ENCODE measurements at places on chromosomes 1 and 21.

DNA sequence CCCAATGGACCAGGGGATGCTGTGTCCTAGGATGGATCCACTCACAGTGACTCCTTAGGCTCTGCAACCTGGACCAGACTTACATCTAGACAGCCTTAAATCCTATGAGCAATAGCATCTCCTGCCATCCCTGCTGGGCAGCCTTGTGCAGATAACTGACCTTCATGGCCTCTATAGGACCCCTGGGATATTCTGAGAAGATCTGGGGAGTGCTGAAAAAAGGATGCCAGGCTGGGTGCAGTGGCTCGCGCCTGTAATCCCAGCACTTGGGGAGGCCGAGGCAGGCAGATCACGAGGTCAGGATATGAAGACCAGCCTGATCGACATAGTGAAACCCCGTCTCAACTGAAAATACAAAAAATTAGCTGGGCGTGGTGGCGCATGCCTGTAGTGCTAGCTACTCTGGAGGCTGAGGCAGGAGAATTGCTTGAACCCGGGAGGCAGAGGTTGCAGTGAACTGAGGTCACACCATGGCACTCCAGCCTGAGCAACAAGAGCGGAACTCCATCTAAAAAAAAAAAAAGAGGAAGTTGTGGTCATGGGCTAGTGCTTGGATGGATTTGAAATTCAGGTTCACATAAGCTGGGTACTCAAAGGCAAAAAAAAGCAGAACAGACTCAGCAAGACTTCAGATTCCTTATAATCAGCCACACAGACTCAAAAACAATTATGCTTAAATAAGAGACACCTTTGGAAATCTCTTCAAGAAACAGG is 10.9 kb upstream of the SH2D1B start:
- DNase-seq, result no peak

- no peak for DNase-seq
Observed at GRCh38 chr1:41898191-41898713, 20.5 kb downstream of the HIVEP3 start.

DNA sequence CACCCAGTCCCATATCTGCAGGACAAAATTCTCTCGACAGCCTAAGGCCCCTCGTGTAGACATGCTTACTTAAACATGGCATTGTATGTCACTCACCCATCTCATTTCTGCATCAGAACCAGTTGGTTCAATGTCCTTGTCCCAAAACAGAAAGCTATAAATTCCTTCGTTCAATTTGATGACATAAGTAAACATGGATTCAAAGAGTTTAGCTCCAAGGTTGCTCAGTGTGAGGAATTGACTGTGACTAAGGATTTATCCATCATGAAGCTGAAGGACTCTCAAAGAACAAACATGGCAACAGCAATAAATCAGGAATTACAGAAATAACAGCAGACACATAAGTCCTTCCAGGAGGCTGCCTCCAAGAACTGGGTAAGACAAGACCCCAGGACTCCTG is 237.2 kb downstream of the TOMM20 start:
- DNase-seq, result no peak

- DNase-seq, result no peak
Observed at GRCh38 chr1:190274721-190275120, 202.9 kb downstream of the BRINP3 start.

DNA sequence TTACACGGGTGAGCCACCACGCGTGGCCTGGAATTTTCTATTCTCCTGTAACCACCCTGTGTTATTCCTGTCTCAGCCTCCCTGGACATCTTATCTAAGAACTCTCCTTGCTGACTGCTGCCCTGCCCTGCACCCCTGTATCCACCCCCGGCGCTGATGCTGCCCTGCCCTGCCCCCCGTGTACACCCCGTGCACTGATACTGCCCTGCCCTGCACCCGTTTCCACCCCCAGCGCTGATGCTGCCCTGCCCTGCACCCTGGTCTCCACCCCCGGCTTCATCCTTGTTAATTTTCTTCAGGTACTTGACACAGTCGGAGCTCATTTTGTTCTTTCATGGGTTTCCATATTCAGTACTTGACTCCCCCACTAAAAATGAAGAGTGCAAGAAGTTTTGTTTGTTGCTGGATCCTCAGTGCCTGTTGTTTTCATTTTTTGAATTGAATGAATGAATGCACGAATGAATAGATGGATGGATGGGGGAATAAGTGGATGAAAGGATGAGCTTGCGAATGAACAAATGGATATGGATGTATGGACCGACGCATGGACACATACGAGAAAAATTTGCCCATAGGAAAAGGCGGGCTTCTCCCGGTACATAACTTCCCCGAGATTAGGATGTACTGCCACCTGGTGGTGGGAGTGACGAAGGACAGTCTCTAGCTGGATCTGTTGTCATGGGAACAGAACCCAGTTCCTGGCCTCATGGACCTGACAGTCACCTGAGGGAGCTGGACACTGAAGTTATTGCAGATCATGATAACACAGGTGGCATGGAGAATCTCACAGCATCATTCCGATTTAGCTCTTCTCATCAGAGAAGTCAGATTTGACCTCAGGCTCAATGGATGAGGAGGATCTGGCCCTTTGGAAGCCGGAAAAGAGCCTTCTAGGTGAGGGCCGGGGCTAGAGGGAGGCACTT is 14.9 kb downstream of the AADACL4 start:
- DNase-seq, result peak; percentile 77

DNA sequence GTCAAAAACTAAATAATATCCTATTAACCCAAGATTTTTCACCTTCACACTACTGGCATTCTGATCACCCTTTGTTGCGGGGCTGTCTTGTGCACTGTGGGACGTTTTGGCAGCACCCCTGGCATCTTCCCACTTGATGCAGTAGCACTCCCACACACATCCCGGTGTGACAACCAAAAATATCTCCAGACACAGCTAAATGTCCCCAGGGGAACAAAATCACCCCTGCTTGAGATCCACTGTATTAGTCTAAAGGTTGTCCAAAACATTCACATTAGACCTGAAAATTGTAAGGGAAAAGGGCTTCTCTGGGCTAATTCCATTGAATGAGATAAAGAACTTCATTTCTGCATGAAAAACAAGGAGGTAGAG is 37.8 kb downstream of the PLEKHO1 start:
- no peak for DNase-seq

DNA sequence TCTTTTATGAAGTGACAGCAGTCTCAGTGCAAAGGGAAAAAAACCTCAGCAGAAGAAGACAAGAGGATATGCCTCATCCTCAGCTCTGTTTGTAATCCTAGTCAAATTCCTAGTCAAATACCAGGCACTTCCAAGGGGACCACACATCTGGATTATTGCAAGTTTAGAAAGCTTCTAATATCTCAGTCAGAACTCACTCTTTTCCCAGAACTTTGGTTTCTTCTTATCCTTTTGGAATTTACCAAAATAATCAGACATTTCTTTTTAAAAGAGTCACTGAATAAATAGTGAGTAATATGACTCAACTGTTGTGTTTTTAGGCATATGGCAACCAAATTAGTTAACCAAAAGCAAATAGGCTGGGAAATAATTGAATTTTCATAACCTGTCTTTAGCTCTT is 47.8 kb downstream of the PRRX1 start:
- DNase-seq, result no peak

DNA sequence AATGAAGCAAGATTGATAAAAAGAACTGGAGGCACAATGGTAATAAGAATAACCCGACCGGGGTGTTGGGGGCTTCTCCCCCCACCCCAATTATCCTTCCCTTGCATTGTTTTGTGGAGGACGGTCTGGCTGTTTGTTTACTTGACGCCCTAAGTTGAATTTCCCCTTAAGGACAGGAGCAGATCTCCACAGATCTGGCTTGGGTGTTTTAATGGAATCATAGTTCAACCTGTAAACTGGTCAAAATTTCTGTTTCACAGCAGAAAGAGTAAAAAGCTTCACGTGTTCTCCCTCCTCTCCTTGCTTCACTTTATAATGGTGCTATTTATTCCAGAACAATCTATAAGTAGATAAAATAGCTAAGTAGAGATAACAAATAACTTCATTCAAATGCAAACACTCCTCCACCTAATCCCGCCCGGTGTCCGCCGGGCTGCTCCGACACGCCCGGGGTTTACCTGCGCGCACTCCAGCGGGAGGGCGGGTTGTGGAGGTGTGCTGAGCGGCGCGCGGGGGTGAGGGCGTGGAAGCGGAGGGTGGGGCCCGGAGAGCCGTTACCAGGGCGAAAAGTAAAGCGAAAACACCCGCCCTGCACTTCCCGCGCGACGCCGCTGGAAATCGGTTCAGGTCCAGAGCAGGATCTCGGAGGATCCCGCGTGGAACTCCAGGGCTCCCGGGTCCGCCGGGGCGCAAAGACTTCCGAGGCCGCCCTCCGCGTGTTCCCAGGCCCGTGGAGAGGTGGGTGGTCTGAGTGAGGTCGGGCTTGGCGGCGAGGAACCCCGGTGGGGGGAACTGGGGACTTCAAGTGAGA is 2.0 kb upstream of the ATF3 start:
- DNase-seq, result peak; percentile 48

DNA sequence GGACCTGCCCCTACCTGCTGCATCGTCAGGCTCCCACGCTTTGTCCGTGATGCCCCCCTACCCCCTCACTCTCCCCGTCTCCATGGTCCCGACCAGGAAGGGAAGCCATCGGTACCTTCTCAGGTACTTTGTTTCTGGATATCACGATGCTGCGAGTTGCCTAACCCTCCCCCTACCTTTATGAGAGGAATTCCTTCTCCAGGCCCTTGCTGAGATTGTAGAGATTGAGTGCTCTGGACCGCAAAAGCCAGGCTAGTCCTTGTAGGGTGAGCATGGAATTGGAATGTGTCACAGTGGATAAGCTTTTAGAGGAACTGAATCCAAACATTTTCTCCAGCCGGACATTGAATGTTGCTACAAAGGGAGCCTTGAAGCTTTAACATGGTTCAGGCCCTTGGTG is 8.9 kb downstream of the SPATA46 start:
- no peak for DNase-seq

GRCh38 chr1:36253161-36253862 is 29.1 kb downstream of the THRAP3 start:
- no peak for DNase-seq

DNA sequence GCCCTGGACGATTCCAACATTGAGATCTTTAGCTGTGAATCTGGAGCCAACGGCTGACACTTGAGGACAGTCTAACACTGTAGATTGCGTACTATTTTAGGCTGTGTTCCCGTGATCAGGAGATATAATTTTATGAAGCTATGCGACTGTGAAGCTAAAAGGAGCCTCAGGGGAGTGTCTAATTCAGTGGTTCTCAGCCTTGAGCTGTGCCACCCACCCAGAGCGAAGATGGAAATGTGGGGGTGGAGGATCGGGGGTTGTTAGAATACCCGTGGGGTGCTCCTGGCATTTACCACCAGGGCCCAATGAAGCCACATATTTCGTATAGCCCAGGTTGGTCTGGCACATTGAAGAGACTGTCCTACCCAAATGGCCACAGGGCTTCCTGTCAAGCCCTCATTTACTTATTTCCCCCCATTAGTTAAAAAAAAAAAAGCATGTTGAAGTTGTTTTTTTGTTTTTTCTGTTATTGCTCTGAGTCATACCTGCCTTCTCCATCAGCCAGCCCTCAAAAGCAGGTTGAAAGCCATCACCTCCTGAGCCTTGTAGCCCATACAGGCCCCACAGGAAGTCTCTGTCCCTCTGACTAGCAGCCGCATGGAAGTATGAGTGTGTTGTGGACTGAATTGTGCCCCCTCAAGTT is 141.7 kb downstream of the GALNT2 start:
- DNase-seq, result no peak

- no peak for DNase-seq
Observed at GRCh38 chr1:168246506-168246905, 20.7 kb downstream of the SFT2D2 start.

- DNase-seq, result no peak
Observed at GRCh38 chr1:156696755-156697154, 8.6 kb downstream of the CRABP2 start.

GRCh38 chr1:241411776-241412338 is 54.9 kb upstream of the RGS7 start:
- DNase-seq, result no peak

DNA sequence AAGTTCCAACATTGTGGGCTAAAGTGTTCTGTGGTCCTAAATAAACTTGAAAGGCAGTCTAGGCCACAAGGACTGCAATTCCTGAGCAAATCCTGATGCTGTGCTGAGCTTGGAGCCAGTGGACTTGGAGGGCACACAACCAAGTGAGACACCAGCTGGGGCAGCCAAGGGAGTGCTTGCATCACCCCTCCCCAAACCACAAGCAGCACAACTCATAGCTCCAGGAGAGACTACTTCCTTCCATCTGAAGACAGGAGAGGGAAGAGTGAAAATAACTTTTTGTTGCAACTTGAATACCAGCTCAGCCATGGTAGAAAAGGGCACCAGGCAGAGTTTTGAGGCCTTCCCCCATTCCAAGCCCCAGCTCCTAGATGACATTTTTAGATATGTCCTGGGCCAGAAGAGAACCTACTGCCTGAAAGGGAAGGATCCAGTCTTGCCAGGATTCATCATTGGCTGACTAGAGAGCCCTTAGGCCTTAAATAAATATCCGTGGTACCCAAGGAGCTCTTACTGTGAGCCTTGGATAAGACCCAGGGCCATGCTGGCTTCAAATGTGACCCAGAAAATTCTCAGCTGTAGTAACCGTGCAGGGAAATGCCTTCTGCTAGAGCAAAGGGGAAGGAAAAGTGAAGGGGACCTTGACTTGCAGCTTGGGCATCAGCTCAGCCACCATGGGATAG is 35.4 kb upstream of the LRRC8B start:
- DNase-seq, result no peak

GRCh38 chr1:213987927-213988506 is at the start of gene PROX1:
PROX1 (plus strand) TSS chr1:213987973; CDS start chr1:213996536, 8,563 bp downstream.
- peak; percentile 66 for DNase-seq

DNA sequence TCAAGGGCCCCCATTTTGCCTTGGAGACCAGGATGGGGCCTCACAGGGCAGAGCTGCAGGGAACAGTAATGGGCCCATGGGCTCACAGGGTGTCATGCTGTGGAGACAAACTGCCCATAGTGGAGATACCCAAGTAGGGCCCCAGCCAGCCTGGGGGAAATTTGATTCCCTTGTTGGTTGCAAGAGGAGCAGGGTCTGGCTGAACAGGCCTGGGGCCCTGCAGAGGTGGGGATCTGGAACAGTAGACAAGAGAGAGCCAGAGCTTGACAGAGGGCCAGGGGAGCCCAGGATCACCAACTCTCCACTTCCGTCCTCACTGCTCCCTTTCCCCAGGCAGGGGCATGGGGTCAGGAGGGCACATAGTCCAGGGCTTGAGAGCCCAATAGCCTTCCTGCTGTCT is 8.7 kb downstream of the S100B start:
- no peak for DNase-seq

DNA sequence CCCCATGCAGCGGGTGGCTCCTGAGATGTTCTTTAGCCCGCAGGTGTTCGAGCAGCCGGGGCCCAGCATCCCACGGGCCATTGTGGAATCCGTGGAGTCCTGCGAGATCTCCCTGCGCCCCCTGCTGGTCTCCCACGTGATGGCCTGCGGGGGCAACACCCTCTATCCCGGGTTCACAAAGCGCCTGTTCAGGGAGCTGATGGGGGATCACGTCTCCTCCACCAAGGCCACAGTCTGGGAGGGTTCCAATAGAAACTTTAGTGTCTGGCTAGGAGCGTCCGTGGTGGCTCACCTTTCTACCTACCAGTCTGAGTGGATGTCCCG is 71.0 kb downstream of the ACTL8 start:
- no peak for DNase-seq
